ENCODE measurements at places on chromosomes 11 and 22.

DNA sequence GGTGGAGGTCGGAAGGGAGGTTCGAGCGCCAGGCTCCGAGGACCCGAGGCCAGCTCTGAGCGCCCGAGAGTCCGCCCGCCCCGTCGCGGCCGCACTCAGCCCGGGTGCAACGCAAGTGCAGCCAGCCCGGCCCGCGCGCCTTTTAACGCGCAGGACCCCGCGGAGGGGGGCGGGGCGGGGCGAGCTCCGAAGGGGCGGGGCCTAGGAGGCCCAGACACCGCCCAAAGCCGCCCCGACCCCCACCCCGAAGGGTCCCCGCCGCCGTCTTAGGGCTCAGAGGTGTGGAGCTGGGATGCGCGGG is at the start of gene PHOX2A:
Gene PHOX2A, minus strand, starts transcription at position 117 of the 301 bp plus-strand sequence. CDS start 172 bp downstream, outside the sequence.
- no peak for DNase-seq

DNA sequence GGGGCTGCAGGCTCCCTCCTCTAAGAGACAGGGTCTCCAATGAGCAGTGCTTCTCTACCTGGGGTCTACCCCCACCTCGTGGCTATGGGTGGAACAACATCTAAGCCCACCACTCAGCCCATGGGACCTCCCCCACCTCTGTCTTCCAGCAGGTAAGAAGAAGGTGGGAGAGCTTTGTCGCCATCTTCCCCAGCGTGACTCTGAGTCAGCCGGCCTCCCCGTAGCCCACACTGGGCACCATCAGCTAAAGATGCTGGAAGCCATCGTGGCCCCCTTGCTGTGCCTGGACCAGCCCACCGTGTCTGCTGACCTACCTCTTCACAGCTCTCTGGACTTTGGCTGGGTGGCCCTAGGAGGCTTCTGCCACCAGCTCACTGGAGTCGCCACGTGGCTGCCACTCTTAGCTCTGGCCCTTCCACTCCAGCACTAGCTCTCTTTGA is 944 bp downstream of the C11orf86 start:
- DNase-seq, result no peak

GRCh38 chr11:60396382-60396781 is at the start of gene MS4A14:
Gene MS4A14, plus strand, starts transcription at chr11:60396459. Its CDS starts 120 bp downstream, at chr11:60396579.
- DNase-seq, result no peak

GRCh38 chr11:27864091-27864491 is 163.8 kb upstream of the BDNF start:
- DNase-seq, result no peak

DNA sequence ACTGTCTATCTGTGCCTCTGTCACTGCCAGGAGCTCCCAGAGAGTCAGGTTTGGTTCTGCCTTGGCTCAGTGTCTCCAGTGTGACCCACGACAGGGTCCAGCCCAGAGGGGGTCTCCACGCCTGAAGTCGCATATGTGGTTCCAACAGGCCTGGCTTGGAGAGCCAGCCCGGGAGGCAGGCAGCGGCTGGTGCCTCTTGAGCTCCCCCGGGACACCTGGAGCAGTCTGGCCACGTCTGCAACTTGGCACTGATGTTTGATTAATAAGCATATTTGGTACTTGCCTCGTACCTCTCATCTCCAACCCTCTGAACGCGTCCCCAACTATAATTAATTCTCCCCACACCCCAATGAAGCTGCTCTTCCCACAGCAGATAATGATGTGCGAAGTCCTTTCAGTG is 31.7 kb upstream of the SHISAL1 start:
- no peak for DNase-seq

DNA sequence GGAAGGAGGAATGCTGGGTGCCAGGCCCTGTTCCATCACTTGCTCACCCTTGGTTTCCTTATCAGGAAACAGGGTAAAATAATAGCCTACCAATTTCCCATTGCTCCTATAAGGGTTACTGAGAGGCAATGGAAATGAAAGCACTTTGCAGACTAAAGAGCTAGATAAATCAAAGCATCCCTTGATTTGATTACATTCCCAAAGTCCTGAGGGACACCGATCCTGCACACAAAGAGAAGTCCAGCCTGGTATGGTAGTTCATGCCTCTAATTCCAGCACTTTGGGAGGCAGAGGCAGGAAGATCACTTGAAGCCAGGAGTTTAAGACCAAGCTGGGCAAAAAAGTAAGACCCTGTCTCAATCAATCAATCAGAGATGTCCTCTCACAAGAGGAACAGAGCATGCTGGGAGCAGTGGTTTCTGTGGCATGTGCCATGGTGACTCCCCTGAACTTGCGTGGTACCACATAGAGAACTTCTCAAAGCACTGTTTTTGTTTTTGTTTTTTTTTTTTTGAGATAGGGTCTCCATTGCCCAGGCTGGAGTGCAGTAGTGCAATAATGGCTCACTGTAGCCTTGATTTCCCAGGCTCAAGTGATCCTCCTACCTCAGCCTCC is 10.7 kb downstream of the TBC1D10A start:
- DNase-seq, result no peak

- no peak for DNase-seq
Observed at GRCh38 chr11:103016031-103016430, 60.5 kb upstream of the MMP13 start.

GRCh38 chr22:49055406-49055805 is 772.3 kb downstream of the BRD1 start:
- DNase-seq, result no peak

- DNase-seq, result no peak
Observed at GRCh38 chr11:66365166-66365565, 6.4 kb downstream of the SLC29A2 start.

- no peak for DNase-seq
Observed at GRCh38 chr22:45468872-45469271, 33.8 kb upstream of the FBLN1 start.

DNA sequence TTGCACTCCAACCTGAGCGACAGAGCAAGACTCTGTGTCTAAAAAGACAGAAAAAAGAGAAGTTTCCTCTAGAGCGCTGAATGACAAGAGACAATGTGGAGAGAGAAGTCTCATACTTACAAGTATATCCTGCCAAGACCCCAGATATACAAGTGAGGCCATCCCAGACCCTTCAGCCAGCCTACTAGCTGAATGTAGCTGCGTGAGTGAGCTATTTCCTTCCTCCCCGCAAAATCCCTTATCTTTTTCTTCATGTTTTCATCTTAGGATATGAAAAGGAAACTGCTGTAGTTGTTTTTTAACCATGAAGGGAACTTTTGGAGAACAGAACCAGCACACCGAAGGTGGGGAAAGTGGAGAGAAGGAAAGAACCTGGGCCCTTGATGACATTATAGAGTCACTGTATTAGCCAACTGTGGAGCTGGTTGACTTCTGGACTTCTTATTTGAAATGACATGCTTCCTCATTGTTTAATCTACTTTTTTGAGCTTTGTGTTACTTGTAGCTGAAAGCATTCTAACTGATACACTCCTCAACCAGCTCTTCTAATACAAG is 4.4 kb upstream of the DDX17 start:
- DNase-seq, result no peak

All from HL-60 (cell line).